ENCODE measurements at places on chromosomes 11 and 22.

GRCh38 chr22:47457509-47458300 is 695.3 kb downstream of the TBC1D22A start:
- no peak for DNase-seq

DNA sequence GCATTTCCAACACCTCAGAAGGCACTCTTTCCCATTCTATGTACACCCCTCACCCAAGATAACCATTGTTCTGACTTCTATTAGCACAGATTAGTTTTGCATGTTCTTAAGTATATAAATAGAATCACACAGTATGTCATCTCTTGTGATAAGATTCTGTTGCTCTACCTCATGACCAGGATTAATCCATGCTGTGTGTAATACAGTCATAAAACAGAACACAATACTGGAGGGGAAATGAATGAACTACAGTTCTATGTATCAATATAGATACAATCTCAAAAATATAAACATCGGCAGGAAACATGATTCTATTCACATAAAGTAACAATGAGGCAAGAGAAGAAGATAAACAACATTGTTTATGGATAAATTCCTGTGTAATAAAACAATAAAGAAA is 151.5 kb downstream of the ATG16L2 start:
- DNase-seq, result no peak

DNA sequence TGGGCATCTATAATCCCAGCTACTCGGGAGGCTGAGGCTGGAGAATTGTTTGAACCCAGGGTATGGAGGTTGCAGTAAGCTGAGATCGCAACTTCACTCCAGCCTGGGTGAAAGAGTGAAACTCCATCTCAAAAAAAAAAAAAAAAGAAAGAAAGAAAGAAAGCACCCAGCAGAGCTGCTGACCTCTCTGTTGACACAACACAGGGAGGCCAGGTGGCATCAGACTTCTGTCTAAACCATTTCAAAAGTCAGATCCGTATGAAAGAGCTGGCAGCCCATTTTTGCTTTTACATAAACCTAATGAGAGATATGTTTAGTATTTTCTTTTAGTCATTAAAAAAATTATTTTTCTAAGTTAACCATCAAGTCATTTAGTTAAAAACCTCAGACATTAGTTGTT is 64.4 kb upstream of the RRM1 start:
- DNase-seq, result no peak

DNA sequence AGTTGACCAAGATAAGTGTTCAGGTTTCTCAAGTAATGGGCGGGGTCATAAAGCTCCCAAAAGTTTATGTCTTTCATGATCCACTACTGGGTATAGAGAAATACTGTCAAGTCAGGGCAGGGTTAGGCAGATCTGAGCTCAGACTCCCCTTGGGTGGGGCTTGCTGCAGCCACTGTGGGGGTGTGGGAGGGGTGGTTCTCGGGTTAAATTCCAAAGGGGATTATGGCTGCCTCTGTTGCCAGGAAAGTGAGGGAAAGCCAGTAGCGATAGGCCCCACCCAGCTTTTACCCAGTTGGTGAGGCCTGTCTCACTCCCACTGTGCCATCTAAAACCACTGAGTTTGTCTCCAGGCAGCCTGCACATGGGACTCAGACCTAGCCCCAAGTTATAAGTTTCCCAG is 37.8 kb downstream of the DLG2 start:
- no peak for DNase-seq

DNA sequence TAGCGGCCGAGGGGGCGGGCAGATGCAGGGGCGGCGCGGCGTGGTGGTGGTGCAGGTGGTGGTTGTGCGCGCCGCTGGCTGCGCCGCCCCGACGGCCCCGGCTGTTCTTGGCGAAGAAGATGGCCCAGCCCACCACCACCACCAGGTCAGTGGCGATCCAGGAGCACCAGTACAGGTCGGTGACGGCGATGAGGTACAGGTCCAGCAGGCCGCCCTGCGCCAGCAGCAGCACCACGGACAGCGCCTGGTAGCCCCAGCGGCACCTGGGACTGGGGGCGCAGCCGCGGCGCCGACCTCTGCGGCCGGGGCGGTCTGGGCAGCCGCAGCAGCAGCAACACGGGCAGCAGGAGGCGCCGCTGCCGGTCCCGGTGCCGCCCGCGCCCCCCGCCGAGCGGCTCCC is 879 bp downstream of the TMEM121B start:
- no peak for DNase-seq
